ENCODE measurements at places on chromosomes 12 and 14.

DNA sequence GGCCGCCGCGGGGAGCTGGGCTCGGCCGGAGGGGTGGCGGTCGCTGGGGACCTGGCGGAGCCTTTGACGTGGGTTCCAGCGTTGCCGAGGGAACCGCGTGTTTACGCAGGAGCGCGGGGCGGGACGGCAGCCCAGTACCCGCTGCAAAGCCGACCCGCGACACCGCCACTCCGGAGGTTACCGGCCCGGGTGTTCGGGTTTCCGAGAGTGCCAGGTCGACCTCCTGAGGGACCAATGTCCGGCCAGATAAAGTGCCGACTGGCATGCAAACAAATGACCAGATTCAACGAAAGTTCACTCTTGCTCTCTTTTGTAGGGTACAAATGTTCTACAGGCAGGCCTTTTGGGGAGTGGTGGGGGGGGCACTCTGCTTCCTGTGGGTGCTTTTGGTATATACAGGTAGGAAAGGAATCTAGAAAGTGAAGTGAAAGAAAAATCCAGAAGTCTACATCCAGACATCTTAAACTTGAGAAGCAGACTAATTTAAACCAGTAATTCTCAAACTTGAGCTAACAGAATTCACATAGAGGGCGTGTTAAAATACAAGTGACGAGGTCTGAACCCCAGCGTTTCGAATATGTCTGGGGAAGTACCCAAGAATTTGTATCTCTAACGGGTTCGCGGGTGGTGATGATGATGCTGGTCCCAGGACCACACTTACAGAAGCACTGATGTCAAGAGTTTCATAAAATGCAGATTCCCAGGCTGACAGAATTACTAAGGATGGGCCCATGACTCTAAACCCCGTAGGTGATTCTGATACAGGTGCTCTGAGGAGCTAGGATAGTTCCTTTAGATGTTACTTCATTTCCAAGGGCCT lies at the start of gene GPR135:
TSS of gene GPR135 (minus strand) at position 65 of the 820 bp plus-strand sequence. CDS start 154 bp downstream, outside the sequence.
- DNase-seq: no peak

DNA sequence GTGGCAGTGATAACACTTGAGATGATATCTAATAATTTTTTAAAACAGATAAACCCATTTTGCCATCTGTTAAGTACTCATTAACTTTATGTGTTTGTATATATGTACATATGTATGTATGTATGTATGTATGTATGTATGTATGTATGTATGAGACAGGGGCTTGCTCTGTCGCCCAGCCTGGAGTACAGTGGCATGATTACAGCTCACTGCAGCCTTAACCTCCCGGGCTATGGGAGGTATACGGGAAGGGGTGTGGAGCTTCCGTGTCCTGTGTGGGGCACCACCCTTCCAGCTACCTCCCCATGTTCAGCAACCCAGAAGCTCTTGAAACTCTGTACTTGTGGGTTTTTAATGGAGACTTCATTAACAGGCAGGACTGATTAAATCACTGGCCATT lies 116.9 kb downstream of the SCFD1 start:
- DNase-seq: no peak

DNA sequence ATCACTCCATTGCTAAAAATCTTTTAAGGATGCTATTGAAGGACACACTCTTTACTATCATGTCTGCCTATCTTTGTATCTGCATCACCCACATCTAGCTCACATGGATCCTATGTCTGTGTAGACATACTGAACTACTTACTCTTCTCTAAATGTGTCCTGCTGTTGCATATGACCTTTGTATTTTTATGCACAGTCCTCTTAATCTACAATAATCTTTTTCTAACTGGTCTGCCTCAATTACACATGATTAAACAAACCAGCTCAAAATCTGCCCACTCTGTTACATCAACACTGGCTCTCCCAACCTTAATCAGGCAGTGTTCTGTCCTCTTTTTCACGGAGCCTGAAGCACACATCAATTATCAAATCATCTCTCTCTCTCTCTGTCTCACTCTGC lies 316.3 kb upstream of the MGAT4C start:
- no peak for DNase-seq

DNA sequence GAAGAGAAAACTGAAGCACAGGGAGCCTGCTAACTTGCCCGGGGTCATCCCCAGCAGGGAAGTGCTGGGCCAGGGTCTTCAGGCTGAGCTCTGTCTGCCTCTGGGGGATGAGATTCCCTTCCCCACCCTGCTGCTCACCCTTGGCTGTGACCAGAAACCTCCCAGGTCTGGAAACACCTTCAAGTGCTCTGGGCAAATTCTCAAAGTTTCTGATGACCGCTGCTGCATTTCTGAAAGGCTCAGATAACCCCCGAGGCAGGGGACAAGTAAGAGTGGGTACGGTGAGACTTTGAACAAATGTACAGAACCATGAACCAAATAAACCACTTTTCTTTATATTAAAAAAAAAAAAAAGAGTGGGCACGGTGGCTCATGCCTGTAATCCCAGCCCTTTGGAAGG lies 41.3 kb downstream of the LTBP2 start:
- DNase-seq: no peak

GRCh38 chr14:105072892-105073719 lies 7.9 kb upstream of the GPR132 start:
- DNase-seq: no peak

DNA sequence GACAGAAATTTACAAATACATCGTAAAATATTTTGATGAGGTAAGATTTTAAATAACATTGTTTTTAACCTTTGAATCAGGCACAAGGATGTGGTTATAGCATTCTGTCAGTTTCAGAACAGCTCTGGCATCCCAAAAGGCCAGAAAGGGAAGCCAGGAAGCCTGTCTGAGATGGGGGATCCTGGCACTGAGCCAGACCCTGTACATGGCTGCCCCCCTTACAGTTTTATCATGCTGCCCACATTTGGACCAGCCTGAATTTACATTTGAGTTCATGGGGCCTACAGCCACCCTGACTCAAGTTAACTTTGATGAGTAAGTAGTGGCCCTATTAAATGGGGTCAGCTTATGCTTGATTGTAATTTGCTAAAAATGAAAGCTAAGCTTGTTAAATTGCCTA lies 155.6 kb downstream of the PLXNC1 start:
- DNase-seq: no peak

DNA sequence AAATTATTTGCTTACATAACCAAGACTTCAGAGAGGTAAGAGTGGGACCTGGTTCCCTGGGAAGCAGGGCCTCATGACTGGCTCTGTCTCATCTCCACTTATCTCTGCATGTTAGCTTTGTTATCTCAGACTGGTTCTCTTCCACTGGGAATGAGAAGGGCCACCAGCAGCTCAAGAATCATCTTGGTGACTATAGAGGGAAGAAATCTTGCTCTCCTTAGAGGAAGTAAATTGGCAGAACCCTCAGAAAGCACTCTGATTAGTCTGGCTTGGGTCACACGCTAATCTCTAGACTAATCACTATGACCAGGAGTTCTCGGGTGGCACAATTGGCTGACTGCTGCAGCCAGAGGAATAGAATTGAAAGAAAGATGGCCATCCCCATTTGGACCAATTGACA lies 110.8 kb upstream of the KRAS start:
- DNase-seq: no peak

- DNase-seq: no peak
These were observed 103.7 kb downstream of the CMKLR1 start for GRCh38 chr12:108235197-108235984.

DNA sequence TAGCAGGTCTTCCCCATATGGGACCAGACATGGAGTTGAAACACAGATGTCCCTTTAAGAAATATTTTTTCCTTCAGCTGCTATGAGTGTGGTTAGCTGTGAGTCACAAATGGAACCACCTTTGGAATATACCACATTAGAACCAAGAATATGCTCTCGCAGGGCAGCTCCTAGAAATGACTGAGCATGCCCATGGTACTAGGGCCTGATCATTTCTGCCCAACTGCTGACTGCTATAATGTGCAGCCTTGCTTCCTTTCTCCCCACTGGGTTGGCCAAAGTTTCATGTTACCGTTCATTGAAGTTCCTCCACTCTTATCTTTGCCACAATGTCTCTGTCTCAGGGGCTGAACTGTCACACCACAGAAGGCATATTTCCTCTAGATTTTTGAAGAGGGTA lies 1074.6 kb downstream of the FLRT2 start:
- DNase-seq: no peak

- DNase-seq: no peak
These were observed 47.3 kb upstream of the LRIG3 start for GRCh38 chr12:58967561-58967960.

- DNase-seq: no peak
These were observed 99.0 kb downstream of the SETD3 start for GRCh38 chr14:99381688-99382060.

DNA sequence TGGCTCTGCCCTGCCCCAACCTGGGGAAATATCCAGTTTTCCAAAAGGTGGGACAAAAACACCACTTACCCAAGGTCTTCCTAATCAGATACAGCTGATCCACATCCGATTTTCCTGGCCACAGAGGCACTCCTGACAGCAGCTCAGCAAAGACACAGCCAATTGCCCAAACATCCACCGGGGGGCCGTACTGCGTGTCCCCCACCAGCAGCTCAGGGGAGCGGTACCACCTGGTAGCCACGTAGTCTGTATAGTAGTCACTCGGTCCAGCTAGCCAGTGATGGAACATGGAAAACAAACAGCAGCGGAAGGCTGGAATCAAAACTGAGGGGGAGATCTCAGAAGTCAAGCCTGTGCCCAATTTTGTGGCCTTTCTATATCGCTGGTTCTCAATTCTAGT lies 28.8 kb downstream of the DMAC2L start:
- no peak for DNase-seq

- no peak for DNase-seq
These were observed 96.6 kb downstream of the SPTSSA start for GRCh38 chr14:34365309-34365915.

GRCh38 chr12:62684570-62685295 lies 218.1 kb downstream of the MON2 start:
- no peak for DNase-seq

DNA sequence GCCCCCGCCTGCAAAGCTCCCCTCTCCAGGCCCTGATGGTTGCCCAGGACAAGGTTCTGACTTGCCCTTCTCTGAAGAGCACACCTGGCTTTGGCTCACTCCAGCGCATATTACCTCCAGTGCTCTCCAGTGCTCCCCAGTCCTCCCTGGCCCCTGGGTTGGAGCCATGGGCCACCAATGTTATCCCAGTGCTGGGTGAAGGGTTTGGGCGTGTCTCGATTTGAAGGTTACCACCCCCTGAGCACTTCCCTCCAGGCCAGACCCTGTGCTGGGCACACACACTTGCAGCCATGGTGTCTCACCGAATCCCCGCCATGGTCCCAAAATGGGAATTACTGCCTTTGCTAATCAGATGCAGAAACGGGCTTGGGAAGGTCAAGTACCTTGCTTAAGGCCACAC lies 11.1 kb downstream of the RITA1 start:
- DNase-seq: no peak

DNA sequence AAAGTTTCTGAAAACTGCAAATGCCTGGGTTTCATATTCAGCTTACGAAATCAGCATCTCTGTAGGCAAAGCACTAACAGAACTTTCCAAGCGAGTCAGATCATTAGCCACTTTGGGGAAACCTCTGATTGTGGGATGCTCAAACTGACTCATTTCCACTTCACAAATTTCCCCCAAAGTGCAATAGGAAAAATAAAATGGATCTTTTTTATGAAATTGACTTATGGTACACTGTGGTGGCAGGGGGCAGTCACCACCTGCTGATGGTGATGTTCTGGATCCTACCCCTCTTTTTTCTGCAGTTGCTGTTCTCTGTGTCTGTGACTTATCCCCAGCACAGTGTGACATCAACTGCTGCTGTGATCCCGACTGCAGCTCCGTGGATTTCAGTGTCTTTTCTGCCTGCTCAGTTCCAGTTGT lies 5.6 kb downstream of the TCTN1 start:
- DNase-seq: no peak

- DNase-seq: no peak
These were observed 29.6 kb downstream of the ACADS start for GRCh38 chr12:120755269-120755668.

- DNase-seq: no peak
These were observed 62.4 kb upstream of the BCL2L14 start for GRCh38 chr12:12008232-12008850.
